ENCODE measurements at places on chromosomes 6 and 20. TPM values are rescaled to one million over a fixed set of nuclear protein-coding genes. Genes with fewer than 3 reads are reported as not detected.
A peak's percentile ranks its signal among the peaks of the same experiment; 100 is the strongest.

Gene SPATA25
- polyA plus RNA-seq = not detected

DNA sequence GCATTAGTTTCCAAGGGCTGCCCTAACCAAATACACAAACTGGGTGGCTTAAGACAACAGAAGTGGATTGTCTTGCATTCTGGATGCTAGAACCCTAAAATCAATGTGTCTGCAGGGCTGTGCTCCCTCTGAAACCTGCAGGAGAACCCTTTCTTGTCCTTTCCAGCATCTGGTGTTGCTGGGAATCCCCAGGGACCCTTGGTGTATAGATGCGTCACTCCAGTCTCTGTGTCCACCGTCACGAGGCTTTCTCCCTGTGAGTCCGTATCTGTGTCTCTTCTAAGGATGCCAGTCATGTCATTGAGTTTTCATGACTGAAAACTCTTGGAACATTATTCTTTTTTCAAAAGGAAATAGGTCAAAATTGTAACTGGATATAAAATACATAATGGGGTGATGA, 142.9 kb downstream of the RNASET2 start:
- H3K4me1 ChIP-seq = no peaks in the 10 kb centered on the region
- DNase-seq = no peak
- H3K27ac ChIP-seq = no peak overlapping the region
- no peaks in the 10 kb centered on the region for H3K27me3 ChIP-seq
- no peaks in the 10 kb centered on the region for H3K36me3 ChIP-seq
- no peak overlapping the region for H3K4me3 ChIP-seq

DNA sequence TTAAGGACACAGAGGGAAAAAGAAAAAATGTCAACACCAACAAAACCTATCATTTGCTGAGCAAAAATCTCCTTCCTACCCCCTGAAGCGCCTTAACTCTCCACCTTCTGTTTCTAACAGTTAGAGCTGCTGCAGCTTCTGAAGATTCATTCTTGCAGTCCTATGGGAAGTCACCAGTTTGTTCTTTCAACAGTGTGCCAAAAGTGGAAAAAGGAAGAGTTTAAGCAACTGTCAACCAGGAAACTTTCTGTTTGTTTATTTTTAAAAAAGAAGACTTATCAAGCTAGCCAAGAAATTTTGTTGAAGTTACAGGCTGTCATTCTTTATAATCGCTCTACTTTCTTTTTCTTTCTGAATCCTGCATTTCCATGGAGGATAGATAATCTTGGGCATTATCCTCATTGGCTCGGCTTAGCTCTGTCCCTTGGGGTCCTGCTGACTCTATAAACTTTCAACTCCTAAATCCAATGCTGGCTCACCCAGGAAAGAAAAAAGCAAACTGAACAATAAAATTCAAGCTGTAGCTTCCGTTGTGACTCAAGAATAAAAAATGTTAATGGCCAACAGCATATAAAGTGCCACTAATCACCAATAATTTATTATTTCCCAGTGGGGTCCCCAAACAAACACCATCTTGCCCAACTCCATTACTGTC, 172.8 kb upstream of the CITED2 start:
- H3K27ac ChIP-seq = no peak overlapping the region
- DNase-seq = no peak
- H3K4me3 ChIP-seq = no peak overlapping the region
- H3K27me3 ChIP-seq = no peaks in the 10 kb centered on the region

DNA sequence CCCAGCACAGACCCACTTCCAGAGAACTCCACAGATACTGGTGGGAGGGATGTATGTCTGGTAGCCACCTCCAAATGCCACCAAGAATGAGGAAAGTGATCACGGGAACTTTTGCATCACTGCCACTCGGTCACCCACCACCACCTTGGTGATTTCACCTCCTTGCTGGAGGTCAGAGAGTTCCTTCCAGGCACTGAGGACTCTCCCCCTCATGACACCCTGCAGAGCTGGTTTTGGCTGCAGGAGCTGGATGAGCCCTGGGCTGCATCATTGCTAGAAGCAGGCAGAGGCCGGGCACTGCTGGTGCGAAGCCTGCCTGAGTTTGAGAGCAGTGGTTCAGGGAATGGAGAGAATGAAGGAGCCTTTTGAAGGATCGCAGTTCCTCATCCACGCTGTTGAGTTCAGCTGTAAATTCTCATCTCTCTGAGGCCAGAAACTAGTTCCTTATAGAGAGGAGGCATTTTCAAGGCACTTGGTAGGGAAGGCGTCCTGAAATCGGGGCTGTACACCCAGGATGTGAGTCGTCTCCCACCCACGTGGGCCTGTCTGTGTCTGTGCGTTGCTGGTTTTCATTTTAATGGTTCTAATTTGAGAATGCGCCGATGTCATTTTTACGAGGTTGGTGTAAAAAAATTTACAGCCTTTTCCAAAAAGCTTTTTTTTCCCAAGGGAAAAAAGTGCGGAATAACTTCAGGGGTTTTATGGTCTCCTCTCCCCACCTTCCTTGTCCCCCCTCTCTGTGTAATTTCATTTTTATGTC, 25.0 kb downstream of the FOXP4 start:
- H3K27me3 ChIP-seq = no peaks in the 10 kb centered on the region
- H3K27ac ChIP-seq = peak overlapping the region; percentile 70
- H3K36me3 ChIP-seq = peaks cover 9% of the 10 kb centered on the region
- no peak for DNase-seq
- H3K4me1 ChIP-seq = no peaks in the 10 kb centered on the region

DNA sequence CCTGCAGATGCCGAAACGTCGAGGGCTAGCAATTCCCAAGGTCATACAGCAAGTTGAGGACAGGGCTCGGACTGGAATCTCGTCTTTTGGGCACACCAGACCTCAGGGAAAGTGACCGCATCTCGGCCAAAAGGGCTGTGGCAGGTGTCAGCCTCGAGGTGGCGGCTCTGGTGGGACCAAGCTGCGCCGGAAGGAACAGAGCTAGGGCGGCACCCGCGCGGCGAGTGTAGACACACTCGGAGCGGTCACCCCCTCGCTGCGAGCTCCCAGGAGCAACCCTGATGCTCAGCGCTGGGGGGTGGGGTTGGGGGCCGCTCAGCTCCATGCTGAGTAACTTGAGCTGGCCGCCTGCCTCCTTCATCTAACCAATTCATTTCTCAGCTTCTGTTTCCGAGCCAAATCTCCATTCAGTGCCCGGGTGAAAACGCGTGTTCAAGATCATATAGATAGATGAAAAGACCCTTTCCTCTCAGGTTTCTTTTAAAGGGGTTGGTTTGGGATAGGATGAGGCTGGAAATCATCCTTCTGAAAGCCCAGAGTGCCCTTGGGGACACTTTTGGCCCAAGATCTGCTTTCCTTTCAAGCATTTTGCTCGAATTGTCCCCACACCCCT, 2.2 kb upstream of the TUBB2B start:
- H3K27me3 ChIP-seq = peaks cover 19% of the 10 kb centered on the region
- DNase-seq = no peak
- no peaks in the 10 kb centered on the region for H3K36me3 ChIP-seq
- peak overlapping the region; percentile 52 for H3K4me3 ChIP-seq
- H3K4me1 ChIP-seq = no peaks in the 10 kb centered on the region

DNA sequence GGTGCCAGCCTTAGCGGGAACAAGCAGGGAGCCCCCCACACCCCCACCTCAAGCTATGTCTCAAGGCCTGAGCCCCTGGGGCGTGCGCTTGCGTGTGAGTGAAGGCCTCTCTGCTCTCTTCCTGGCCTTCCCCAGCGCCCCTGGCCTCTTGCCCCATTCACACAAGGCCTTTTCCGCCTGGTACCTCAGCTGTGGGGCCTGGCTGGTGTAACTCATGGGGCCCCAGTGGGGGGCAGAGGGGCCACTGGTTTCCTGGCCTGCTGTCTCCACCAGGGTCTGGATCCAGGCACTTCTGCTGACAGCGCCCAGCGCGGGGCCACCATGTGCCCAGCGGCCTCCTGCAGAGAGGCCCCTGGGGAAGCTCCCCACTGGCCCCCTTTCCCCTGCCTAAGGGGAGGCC, 34.7 kb downstream of the GNAS-AS1 start:
- no peaks in the 10 kb centered on the region for H3K4me1 ChIP-seq
- no peak for DNase-seq
- no peaks in the 10 kb centered on the region for H3K27me3 ChIP-seq
- H3K4me3 ChIP-seq = no peak overlapping the region
- no peak overlapping the region for H3K27ac ChIP-seq

Measured in sigmoid colon (tissue), 7 donors.